NCI-H510A (cell line): ENCODE measurements at places on chromosomes 4 and X.

- DNase-seq, result no peak
Measured at GRCh38 chr4:126718136-126718535, 914.6 kb upstream of the INTU start.

DNA sequence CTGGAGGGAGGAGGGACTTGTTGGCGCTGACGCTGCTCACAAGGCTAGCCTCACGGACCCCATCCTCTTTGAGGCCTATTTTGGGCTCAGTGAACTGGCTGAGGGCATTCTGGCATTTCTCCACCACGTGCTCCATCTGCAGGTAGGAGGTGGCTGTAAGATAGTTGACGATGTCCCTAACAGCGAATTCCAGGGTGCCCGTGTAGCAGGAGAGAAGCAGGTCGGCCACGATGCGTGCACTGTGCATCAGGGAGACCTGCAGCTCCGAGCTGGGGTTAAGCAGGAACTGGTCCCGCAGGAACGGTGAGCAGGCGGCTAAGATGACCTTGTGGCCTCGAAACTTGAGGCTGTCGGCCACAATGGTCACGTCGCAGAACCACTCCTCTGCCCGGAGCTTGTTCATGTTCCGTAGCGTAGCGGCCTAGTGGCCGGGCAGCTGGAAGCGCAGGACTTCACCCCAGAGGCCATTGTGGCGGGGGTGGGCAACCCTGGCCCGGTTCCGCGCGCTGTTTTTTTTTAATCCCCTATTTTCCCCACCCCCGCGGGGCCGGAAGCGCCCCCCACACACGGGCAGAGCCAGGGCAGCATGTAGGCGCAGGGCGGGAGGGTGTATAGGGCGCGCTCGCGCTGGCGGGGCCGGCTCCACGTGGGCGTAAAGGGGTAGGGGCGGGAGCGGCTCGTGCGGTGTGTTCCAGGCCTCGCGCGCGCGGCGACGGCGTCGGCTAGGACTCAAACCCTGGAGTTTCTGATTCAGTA, 73.2 kb downstream of the UBE2K start:
- no peak for DNase-seq

DNA sequence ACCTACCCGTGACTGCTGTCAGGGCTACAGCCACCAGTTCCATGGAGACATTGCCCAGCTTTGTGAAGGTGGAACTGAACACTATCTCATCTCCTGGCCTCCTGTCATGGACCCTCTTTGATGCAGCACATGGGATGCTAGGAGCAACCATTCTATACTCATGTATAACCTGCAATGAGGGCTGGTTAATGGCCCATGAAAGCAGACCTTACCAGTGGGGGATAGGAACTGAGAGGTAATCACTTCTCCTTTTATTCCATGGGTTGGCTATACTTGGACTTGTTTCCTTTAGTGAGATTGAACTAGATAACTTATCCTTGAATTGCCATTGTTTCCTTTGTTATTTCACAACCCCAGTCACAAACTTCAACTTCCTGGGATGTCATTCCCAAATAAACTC, 310.6 kb downstream of the BMPR1B start:
- DNase-seq, result no peak

GRCh38 chr4:40550948-40551462, 78.7 kb downstream of the RBM47 start:
- DNase-seq, result no peak

- DNase-seq, result no peak
Measured at GRCh38 chr4:72283357-72283756, 251.6 kb downstream of the NPFFR2 start.

GRCh38 chr4:8523175-8523574, 57.0 kb upstream of the GPR78 start:
- no peak for DNase-seq

- no peak for DNase-seq
Measured at GRCh38 chr4:40628888-40629287, 776 bp downstream of the RBM47 start.

GRCh38 chrX:74579597-74580198, 34.7 kb downstream of the RLIM start:
- no peak for DNase-seq

DNA sequence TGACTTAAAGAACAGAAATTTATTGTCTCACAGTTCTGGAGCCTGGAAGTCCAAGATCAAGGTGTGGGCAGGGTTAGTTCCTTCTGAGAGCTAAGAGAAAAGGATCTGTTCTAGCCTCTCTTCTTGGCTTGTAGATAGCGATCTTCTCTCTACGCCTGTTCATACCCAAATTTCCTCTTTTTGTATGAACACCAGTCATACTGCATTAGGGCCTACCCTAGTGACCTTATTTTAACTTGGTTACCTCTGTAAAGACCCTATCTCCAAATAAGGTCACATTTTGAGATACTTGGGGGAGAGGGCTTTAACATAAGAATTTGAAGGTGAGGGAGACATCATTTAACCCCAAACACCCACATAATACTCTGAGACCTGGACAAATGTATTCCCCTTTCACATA, 55.6 kb upstream of the SPP1 start:
- no peak for DNase-seq

DNA sequence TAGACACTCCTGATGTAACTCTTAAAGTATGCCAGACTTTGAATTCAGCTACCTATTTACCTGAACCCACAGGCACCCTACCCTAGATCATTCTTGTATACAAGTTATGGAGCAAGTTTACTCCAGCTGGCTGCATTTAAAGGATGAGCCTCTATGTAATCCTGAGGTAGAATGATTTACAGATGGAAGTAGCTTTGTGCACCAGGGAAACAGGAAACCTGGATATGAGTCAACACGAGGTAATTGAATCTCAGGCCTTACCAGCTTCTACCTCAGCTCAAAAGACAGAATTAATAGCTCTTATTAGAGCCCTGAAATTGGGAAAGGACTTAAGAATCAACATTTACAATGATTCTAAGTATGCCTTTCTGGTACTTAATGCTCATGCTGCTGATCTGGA, 119.8 kb downstream of the AGTR2 start:
- no peak for DNase-seq

DNA sequence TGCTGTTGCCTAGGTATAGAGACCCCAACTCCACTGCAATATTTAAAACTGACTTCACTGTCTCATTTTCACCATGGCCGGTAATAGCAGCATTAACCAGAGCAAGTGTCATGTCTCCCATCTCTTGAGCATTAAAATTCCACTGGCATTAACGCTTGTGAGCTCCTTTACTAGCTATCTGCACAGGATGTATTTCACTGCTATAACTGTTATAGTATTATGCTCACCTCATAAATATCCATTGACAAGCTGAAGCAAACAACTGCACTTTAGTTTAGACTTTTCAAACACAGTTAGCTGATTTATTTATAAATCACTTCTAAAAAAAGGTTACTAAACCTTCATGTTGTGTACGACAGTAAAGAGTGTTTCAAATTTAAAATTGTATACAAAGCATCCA, 157.8 kb downstream of the ANTXR2 start:
- no peak for DNase-seq
